SJCRH30 (cell line): ENCODE measurements at places on chromosomes 13 and 19.

DNA sequence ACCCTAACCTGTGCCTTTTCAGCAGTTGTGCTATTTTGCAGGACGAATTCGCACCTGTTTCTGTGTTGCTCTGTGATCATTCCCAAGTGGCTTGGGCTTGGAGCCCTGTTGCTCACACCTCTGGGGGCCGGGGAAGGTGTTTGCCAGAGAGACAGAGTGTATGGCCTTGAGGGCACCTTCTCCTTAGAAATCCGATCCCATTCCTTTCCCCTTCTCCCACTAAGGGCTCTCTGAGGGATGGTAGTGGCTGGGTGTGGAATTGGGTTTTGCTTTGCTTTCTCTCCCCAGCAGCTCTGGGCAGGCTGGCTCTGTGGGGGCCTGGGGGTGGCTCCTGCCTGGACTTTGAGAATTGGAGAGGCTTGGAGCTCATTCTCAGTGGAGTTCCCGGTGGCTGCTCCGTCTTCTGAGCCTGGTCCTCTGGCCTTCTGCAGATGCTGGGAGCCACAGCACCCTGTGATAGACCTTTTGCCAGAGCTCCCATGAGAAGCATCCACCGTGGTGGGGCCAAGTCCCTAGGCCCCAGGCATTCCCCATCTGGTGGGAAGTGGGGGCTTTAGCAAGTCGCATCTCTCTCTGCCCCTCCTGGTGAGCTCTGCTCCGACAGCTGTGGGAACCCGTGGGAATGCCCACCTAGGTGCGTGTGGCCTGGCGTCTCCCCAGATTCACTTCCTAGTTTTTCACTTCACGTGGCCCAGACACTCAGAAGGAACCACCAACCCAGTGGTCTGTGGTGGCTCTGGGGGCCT lies 26.1 kb downstream of the ATP11A start:
- DNase-seq: no peak

DNA sequence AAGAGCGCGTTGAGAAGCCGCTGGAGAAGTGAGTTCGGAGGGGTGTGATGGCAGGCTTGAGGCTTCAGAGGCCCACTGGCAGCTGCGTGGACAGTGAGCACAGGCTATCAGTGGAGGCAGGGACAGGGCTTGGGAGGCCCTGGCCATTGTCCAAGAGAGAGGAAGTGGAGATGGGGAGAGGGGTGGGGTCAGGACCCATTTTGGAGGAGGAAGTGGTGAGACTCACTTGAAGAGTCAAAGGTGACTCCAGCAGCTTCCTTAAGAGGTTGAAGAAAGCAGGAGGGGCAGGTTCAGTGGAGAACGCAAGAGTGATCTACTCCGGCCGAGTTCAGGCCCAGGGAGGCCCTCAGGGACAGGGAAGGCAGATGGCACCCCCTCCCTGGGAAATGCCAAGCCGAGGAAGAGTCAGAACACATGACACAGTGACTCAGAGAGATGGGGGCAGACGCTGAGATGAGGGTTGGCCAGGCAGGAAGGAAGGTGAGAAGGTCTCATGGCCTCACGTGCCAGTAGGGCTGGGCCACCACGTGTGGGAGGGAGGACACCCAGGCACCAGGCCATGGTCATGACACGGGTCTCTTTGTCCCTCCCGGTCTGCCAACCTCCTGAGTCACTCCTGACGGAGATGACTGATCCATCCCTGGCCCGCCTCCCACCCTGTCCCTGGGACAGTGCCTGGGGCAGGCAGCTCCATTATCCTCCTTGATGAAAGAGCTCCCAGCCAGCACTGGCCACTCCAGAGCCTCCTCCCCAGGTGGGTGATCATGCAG lies 10.1 kb upstream of the CD22 start:
- DNase-seq: no peak

DNA sequence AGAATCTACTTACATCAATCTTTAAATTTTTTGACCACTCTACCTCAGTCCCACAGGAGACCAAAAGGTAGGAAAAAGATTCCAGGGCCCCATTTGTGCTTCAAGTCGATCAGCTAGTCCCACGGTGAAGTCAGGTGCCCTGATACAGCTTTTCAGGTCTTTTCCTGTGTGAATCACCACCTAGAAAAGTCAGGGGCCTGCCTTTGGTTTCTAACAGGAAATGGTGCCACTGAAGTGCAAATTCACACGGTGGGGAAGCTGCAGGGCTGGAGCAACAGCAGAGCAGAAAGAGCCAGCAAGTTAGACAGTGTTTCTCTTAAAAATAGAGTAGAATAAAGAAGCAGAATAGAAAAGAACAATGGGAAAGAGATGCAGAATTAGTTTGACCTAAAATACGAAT lies 107.5 kb downstream of the KLF12 start:
- no peak for DNase-seq

DNA sequence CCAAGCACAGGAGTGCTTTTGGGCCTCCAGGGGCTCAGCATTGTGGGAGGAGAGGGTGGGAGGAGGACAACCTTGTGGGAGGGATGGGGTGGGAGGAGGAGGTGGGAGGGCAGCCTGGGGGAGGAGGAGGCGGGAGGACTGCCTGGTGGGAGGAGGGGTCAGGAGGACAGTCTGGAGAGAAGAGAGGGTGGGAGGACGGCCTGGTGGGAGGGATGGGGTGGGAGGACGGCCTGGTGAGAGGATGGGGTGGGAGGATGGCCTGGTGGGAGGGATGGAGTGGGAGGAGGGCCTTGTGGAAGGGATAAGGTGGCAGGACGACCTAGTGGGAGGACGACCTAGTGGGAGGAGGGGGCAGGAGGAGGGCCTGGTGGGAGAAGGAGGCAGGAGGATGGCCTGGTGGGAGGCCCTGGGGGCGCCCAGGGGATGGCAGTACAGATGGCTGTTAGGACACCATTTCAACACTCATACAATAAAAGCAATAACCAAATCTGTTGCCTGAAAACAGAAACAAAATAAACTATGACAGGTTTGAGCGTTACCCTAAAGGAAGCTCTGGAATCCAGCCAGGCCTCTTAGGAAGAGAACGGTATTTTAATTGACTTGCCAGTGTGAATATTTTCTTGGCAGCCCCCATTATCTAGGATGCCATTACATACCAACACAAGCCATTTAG lies 63.7 kb downstream of the CRYL1 start:
- DNase-seq: no peak

GRCh38 chr13:74064805-74065312 lies 69.3 kb downstream of the KLF12 start:
- no peak for DNase-seq

DNA sequence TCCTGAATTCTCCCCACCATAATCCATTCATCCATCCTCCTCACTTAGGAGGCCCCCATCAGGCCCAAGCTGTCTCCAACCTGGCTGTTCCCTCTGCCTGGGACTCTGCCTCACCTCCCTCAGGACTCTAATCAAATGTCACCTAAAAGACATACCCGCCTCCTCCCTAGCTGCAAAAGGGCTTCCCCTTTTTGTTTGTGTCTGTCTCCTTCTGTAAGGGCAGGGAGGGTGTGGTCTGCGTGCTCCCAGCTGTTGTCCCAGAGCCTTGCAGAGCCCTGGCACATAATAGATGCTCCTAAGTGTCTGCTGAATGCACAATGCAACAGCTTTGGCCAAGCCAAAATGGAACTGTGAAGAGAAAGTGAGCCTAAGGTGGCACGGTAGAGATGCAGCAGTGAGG lies 4.4 kb downstream of the TRIR start:
- no peak for DNase-seq
